Inflammatory macrophage treated with lipopolysaccharide for 4 hours (primary cell): ENCODE measurements at places on chromosomes 7 and 10.

- no peak for DNase-seq
Observed at GRCh38 chr10:21687266-21688008, 153.4 kb downstream of the MLLT10 start.

- DNase-seq, result no peak
Observed at GRCh38 chr10:112362833-112363232, 11.1 kb upstream of the ACSL5 start.

- DNase-seq, result no peak
Observed at GRCh38 chr7:28166982-28167715, 13.4 kb downstream of the JAZF1 start.

DNA sequence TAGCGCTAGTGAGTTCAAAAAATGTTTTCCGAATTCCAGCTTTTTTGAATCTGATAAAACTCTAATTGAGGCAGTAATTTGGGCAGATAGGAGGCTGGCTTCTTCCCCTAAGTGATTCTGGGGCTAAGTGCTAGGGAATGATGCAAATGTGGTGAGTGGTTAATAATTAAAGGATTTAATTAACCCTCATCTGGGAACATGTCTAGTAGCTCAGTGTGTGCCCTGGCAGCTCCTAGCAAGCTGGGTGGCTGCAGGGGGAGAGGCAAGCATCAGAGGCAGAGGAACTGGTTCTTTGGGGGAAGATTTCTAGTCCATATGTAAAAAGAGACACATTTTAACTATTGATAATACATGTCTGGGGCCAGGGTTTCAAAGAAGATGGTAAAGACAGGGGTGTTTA is 354.5 kb downstream of the WDR11 start:
- DNase-seq, result no peak

GRCh38 chr10:69807696-69808095 is 6.0 kb downstream of the COL13A1 start:
- no peak for DNase-seq

DNA sequence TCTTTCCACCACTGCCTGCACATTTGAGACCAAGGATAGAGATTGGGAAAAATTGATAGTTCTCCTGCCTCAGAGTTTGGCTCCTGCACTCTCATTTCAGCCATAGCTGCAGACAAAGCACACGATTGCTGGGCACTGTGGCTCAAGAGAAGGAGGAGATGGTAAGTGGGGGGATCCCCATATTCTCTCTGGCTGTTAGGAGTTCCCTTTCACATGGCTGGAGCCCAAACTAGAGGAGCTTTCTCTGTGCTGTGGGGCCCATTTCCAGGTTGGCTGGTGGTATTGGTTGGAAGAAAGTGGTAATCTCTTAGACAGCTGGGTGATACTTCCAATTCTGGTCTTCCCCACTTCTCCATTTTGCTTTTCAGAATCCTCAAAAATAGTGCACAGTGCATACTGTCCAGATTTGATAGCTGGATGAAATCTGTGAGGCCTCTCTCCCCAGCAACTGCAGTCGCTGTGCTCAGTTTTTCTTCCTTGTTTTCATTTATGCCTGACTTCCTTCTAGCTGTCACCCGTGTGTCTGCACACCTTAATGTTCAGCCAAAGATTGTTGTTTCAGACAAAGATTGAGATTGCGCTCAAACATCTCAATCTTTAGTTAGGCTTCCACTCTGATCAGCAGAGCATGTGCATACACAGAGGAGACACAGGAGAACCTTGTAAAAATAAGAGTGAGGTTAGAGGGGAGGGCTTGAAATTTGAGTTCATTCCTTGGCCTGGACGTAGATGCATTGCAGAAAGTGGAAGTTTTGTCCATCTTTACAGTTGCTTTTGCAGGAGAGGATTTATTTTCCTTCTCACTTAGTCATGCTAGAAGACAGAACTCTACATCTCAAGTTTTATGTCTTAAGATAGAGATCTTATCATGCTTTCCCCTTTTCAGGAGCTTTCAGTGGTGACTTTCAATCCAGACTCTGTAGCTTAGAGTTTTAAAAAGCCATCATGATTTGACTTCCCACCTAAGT is 28.6 kb downstream of the RABGEF1 start:
- DNase-seq, result no peak

DNA sequence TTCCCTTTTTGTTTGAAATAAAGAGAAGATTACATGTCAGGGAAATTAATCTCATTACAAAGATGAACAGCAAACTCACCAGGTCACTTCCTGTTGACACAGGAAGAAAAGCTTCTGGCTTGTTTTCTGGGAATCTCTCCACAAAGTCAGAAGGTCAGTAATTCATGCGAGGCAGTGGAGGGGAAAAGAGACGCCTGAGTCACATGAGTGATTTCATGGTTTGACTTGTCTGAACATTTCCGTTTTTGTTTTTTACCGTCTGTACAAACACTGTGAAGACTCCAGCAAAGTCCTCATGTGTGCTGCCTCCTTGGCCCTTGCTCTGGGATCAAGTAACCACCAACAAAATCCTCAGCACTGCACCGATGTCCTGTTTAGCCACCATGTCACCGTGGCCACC is 2.5 kb upstream of the HABP2 start:
- DNase-seq, result peak; percentile 30

- DNase-seq, result no peak
Observed at GRCh38 chr10:86673827-86674581, 5.7 kb downstream of the LDB3 start.

GRCh38 chr10:69349542-69349888 is 67.2 kb downstream of the TACR2 start:
- no peak for DNase-seq
